ENCODE measurements at places on chromosomes 2 and 18. TPM values are rescaled to one million over a fixed set of nuclear protein-coding genes. Genes with fewer than 3 reads are reported as not detected.

- H3K4me3 ChIP-seq: no peak overlapping the region
- no peaks in the 10 kb centered on the region for H3K27me3 ChIP-seq
- no peak overlapping the region for H3K27ac ChIP-seq
- no peaks in the 10 kb centered on the region for H3K4me1 ChIP-seq
These were observed 64.3 kb upstream of the RBBP8 start for GRCh38 chr18:22868831-22869230.

The HIBCH gene
- total RNA-seq: 19.2 TPM

GRCh38 chr2:119387381-119388129 lies 20.8 kb downstream of the DBI start:
- peak; percentile 80 for DNase-seq
- H3K4me1 ChIP-seq: peaks cover 3% of the 10 kb centered on the region
- H3K36me3 ChIP-seq: no peaks in the 10 kb centered on the region
- H3K27me3 ChIP-seq: peaks cover 5% of the 10 kb centered on the region

DNA sequence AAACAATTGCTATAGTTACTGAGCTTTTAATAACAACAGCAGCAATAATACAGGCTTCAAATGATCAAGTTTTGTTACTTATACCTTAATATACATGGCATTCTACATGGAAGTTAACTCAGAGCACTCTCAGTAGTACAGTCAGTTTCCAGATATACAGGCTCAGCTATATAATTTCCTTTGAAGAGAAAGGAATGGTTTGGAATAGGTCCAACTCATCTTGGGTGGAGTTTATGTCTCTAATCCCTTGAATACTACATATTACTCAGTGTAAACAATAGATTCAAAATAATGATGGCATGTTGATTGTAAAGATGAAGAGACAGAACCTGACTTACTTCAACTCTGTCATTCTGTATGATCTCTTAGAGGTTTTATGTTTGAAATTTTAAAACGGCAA lies 174.9 kb downstream of the EPHA4 start:
- no peaks in the 10 kb centered on the region for H3K36me3 ChIP-seq
- DNase-seq: no peak
- no peaks in the 10 kb centered on the region for H3K4me1 ChIP-seq
- no peaks in the 10 kb centered on the region for H3K27me3 ChIP-seq

DNA sequence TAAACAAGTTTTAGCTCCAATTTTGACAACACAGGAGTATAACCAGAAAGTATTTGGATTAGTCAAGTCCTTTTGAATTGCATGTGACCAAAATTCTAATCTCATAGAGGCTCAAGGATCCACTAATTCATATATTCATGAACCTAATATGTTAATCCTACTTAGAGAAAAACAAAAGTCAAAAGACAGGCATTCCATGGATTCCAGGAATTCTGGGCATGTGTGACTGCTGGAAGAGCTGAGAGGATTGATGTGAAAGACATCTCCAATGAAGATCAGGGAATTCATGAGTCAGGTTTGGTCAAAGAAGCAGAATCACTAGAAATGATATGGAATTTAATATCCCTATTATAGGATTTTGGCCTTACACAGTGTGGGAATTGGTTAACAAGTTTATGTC lies 1494.6 kb upstream of the DDX18 start:
- no peak overlapping the region for H3K27ac ChIP-seq
- no peak overlapping the region for H3K4me3 ChIP-seq
- no peaks in the 10 kb centered on the region for H3K27me3 ChIP-seq
- no peaks in the 10 kb centered on the region for H3K36me3 ChIP-seq

The PXDN gene
- total RNA-seq: 111 TPM

DNA sequence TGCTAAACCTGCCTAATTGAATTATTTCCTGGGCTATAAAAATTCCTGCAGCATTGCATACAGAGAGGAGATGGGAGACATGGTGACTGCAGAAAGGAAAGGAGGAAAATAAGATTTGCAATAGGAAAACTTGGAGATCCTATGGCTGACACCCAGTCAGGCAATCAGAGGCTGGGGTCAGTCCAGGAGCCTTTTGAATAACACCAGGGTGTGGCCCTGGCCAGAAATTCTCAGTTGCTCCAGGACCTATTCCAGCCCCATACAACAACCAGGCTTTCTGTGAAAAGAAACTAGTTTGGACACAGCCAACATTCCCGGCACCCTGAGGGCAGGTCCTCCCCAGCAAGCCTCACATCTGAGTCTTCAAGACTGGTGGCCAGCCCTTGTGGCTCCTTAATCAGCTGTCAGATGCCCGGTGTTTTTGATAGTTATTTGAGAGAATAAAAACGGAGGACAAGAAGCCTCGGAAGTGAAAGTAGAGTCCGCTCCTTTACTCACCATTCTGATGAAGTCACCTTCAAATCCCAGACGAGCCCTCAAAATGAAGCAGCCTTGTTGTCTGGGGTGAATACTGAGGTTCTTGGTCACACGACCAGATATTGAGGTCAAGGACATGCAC lies 31.1 kb upstream of the GMCL1 start:
- peak overlapping the region; percentile 44 for H3K27ac ChIP-seq
- peaks cover 7% of the 10 kb centered on the region for H3K4me1 ChIP-seq
- no peak overlapping the region for H3K4me3 ChIP-seq
- peak; percentile 8 for DNase-seq
- no peaks in the 10 kb centered on the region for H3K27me3 ChIP-seq
- no peaks in the 10 kb centered on the region for H3K36me3 ChIP-seq

- no peaks in the 10 kb centered on the region for H3K36me3 ChIP-seq
- H3K4me1 ChIP-seq: peaks cover 48% of the 10 kb centered on the region
- peak; percentile 61 for DNase-seq
- no peak overlapping the region for H3K4me3 ChIP-seq
These were observed 112.6 kb downstream of the COPS8 start for GRCh38 chr2:237198164-237198855.

DNA sequence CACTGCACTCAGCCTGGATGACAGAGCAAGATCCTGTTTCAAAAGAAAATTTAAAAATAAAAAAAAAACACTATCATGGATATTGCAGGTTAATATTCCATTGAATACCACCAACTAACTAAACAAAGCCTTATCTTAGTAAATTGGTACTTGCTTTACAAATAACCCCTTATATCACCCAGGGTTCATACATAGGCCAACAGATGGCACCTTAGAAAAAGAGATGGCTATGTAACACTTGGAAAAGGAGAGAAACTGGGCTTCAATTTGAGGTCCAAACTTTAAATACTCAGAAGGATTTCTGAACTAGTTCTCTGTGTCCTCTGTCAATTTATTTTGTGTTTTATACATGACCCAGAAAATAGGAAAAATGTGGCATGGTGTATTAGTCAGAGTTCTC lies 249.6 kb upstream of the LRP1B start:
- no peaks in the 10 kb centered on the region for H3K27me3 ChIP-seq
- H3K36me3 ChIP-seq: no peaks in the 10 kb centered on the region
- no peaks in the 10 kb centered on the region for H3K4me1 ChIP-seq
- H3K27ac ChIP-seq: no peak overlapping the region

DNA sequence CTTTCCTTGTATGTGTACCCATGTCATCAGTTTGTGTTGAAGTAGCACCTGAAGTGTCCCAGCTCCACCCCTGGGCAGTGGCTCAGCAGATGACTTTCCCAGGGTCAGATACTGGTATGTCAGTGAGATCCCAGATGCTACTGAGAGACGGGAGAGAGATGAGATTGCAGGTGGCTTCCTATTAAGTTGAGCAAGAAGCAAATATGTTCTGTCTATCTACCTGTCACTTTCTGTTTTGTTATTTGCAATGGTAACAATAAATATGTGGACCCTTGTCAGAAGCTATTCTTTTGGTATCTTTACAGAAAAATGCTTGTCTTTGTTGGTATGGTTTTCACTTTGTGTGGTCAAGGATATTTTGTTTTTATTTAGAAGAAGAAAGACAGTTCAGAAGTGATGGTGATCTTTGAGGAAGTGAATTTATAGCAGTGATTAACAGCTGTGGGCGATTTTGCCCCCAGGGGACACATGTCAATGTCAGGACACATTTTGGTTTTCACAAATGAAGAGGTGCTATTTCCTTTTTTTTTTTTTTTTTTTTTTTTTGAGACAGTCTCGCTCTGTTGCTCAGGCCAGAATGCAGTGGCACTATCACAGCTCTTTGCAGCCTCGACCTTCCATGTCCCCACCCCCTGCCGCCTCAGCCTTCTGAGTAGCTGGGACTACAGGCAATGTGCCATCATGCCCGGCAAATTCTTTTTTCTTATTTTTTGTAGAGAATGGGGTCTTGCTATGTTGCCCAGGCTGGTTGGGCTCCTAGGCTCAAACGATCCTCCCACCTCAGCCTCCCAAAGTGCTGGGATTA lies 21.4 kb downstream of the MGAT5 start:
- H3K36me3 ChIP-seq: no peaks in the 10 kb centered on the region
- H3K27ac ChIP-seq: no peak overlapping the region
- H3K4me1 ChIP-seq: no peaks in the 10 kb centered on the region
- DNase-seq: no peak
- no peak overlapping the region for H3K4me3 ChIP-seq

DNA sequence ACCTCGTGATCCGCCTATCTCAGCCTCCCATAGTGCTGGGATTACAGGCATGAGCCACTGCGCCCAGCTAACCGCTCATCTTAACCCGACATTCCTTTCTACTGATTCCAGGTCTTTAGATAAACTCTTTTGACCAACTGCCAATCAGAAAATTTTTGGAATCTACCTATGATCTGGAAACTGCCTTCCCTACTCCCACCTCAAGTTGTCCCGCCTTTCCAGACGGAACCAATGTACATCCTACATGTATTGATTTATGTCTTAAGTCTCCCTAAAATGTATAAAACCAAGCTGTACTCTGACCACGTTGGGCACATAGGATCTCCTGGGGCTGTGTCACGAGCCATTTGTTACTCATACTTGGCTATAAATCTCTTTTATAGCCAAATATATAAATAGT lies 3.2 kb upstream of the NEU2 start:
- peak; percentile 17 for DNase-seq
- no peaks in the 10 kb centered on the region for H3K36me3 ChIP-seq
- H3K27ac ChIP-seq: no peak overlapping the region
- H3K4me3 ChIP-seq: no peak overlapping the region
- H3K27me3 ChIP-seq: no peaks in the 10 kb centered on the region

DNA sequence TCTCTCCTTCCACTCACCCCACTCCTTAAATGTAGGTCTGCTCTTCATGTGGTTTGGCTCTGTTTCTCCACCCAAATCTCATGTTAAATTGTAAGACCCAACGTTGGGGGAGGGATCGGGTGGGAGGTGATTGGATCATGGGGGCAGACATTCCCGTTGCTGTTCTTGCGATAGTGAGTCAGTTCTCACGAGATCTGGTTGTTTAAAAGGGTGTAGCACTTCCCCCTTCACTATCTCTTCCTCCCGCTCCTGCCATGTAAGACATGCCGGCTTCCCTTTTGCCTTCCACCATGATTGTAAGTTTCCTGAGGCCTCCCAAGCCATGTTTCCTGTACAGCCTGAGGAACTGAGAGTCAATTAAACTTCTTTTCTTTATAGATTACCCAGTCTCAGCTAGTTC lies 1044.5 kb upstream of the POU3F3 start:
- no peak for DNase-seq
- no peaks in the 10 kb centered on the region for H3K27me3 ChIP-seq
- H3K27ac ChIP-seq: no peak overlapping the region
- no peak overlapping the region for H3K4me3 ChIP-seq
- no peaks in the 10 kb centered on the region for H3K36me3 ChIP-seq

DNA sequence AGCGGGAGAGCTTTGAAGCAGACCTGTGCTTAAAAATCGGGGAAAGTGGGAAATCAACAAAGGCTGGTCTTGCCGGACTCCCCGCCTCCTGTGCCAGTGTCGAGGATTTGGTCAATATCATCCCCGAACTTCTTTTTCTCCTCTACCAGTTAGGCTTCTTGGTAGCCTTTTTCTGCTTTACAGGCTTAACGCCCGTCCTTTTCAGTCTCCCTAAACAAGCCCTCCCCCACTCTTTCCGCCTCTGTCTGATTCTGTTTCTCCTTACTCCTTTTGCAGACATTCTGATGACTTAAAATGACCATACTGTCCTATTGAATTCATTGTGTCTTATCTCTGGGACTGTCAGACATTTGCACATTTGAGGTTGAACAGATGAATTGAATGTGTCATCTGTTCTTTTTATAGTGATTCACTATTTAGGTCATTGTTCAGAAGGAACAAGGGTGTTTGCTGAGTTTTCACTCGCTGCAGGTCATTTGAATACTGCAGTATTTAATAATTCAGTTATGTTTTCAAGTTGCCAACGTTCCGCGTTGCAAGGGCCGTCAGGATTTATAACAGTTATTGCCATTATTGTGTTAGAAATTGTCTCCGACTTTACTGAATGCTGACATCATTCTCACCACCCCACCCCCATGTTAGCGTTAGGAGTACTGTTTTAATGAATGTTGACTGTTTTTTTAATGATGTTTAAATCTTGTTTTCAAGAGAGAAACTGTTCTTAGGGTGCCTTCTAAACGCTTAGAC lies 1.1 kb downstream of the ITGAV start:
- H3K4me1 ChIP-seq: peaks cover 7% of the 10 kb centered on the region
- peak overlapping the region; percentile 75 for H3K27ac ChIP-seq
- H3K36me3 ChIP-seq: no peaks in the 10 kb centered on the region
- peak overlapping the region; percentile 98 for H3K4me3 ChIP-seq
- H3K27me3 ChIP-seq: no peaks in the 10 kb centered on the region
- DNase-seq: peak; percentile 79

DNA sequence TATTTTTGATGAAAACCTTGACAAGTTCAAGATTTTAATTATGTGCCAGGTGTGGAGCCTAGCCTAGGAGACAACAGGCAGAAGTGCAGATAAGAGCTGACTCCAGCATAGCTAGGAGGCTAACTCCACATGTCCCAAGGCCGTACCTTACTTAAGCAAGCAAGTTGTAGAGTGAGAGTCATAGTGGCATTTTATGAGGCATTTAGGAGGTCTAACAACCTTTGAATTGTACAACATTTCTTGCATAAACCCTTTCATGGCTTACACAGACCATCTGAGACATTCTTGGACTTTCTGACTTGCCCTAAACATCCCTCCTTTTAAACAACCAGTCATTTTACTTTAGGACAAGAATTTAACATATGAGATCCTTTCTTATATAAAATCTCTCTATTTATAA lies 8.3 kb upstream of the SUCLG1 start:
- no peak overlapping the region for H3K27ac ChIP-seq
- no peaks in the 10 kb centered on the region for H3K4me1 ChIP-seq
- no peaks in the 10 kb centered on the region for H3K27me3 ChIP-seq
- H3K36me3 ChIP-seq: no peaks in the 10 kb centered on the region
- H3K4me3 ChIP-seq: no peak overlapping the region

GRCh38 chr2:174925046-174925784 lies 80.0 kb downstream of the CHN1 start:
- H3K27me3 ChIP-seq: no peaks in the 10 kb centered on the region
- H3K4me3 ChIP-seq: no peak overlapping the region
- no peak for DNase-seq
- H3K27ac ChIP-seq: no peak overlapping the region
- no peaks in the 10 kb centered on the region for H3K4me1 ChIP-seq

GRCh38 chr18:55672574-55673361 lies 84.8 kb upstream of the TCF4 start:
- H3K4me3 ChIP-seq: no peak overlapping the region
- H3K27ac ChIP-seq: no peak overlapping the region
- no peaks in the 10 kb centered on the region for H3K4me1 ChIP-seq
- DNase-seq: no peak

GRCh38 chr2:7018282-7018701 lies 101.1 kb downstream of the RNF144A start:
- no peaks in the 10 kb centered on the region for H3K4me1 ChIP-seq
- no peak for DNase-seq
- no peaks in the 10 kb centered on the region for H3K27me3 ChIP-seq
- no peak overlapping the region for H3K27ac ChIP-seq
- H3K36me3 ChIP-seq: no peaks in the 10 kb centered on the region
